Esophagus squamous epithelium (tissue), 5 donors: ENCODE measurements at places on chromosomes 6 and 20.

DNA sequence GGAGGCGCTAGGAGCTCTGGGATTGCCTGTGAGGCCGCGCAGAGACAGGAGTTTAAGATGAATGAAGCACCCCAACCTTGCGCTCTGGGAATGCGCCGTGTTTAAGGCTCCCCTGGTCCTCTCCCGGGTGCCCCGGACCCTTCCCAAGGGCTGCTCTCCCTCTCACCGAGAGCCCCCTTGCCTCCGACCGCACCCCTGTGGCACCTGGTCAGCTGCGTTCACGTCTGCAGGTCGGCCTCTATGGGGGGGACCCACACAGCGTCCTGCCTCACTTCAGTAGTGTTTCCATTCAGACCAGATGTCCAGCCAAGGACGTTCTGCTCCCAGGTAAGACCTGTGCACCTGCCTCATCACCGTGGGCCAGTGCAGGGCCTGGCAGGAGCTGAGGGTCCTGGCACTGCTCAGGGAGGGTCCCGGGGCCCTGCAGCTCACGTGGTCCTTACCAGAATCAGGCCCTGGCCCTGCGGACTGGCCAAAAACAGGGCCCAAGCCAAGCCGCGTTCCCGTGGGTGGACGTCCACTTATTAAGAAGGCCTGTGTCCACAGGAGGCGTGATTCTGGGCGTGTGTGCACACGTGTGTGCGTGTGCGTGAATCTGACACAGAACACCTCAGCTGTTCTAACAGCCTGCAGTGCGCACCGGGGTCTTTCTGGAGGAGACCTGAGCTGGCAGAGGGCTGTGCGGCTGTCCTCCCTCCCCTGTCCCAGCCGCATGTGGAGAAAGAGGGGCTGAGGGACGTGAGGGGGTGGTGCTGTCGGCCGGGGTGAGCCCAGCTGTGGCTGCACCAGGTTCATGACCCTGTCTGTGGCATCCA, 79.9 kb upstream of the BHLHE23 start:
- no peak for DNase-seq

DNA sequence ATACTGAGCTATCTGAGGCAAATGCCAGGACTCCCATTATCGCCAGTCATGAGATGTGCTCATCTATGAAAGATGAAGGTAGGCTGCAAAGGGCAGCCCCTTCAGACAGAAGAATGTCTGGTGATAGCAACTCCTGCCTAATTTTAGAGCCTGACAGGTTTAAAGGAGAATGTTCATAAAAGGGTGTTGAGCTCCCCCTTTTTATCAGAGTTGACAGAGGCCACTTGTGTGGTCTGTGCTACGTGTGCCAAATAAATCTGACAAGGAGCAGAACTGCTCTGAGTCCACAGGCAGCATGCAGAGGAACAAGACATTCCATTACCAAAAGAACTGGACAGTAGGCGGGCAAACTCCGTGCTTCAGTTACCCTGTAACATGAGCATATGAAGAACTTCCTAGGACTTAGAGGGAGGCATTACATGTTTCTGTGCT, 101.8 kb downstream of the PREP start:
- no peak for DNase-seq

DNA sequence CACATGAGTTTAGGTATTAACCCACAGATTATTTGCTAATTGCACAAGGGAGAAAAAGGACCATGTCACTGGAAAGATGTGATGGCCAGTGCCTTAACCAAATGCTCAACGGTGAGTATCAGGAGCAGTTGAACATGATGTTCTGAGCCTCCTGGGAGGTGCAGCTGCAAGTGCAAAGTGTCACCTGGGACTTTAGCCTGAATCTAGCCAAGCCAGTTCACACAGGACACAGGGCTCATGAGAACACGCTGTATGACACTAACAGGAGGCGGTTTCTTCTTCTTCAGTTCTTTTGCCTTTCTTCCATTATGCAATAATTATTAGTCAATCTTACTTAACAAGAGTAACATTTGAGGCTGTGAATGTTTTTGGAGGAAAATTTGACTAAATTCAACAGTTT, 225.3 kb downstream of the THBS2 start:
- DNase-seq: no peak

DNA sequence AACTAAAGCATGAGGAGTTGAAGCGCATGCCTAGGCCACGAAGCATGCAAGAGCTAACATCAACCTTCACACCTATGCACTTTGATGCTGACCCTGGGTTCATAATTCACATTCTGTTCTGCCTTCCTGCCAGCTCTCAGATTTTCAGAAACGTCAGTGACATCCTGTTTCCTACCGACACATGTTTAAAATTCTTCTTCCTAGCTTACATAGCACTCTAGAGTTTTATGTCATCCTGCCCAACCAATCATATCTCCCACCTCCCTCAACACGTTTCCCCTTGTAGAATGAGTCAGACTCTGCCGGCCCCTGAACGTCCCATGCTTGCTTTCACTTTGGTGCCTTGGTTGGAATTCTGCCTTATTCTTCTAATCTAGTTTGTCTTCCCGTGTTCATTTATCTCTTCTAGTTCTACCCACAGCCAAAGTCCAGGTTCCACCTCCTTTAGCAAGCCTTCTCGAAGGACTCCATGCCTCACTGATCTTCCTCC, 97.2 kb upstream of the MAP7 start:
- DNase-seq: no peak

DNA sequence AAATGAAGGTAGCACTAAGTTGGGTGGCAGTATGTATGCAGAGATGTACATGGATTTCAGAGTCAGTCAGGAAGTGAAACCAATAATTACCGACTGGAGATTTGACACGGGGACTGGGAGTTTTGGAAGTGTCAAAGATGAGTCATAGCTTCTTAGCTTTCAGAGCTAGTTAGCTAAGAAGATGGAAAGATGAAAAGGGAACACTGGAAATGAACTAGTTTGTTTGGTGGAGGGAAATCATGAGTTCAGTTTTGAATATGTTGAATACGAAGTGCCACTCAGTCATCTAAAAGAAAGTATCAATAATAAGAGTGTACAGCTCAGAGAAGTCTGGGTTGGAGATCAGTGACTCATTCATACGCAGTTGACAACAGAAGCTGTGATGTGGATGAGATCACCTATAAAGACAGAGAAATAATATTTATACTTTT, 7.5 kb downstream of the ESF1 start:
- no peak for DNase-seq

DNA sequence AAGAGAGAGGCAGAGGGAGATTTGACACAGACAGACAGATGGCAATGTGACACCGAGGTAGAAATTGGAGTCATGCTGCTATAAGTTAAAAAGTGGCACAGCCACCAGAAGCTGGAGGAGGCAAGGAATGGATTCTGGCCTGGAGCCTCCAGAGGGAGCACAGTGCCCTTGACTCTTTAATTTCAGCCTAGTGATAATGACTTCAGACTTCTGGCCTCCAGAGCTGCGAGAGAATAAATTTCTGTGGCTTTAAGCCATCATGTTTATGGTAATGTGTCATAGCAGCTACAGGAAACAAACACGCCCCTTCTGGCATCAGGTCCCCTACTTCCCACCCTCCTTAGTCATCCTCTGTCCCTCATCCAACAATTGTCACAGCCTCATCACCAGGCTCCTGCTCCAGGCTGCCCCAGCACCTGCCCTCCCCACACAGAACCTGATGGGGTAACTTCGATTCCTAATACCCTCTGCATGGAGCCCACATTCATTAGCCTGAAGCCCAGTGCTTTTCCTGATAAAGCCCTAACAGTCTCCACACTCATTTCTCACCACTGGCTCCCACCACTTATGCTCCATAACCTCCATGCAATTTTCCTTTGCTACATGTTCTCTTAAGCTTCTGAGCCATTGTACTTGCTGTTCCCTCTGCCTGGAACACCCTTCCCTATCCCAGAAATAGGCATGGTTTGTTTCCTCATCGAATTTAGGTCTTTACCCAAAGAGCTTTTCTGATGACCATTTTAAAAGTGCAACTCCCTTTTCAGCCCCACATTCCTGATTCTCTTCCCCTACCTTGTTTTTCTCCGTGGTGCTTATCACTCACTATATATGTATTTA, 69.7 kb upstream of the TOX2 start:
- no peak for DNase-seq

DNA sequence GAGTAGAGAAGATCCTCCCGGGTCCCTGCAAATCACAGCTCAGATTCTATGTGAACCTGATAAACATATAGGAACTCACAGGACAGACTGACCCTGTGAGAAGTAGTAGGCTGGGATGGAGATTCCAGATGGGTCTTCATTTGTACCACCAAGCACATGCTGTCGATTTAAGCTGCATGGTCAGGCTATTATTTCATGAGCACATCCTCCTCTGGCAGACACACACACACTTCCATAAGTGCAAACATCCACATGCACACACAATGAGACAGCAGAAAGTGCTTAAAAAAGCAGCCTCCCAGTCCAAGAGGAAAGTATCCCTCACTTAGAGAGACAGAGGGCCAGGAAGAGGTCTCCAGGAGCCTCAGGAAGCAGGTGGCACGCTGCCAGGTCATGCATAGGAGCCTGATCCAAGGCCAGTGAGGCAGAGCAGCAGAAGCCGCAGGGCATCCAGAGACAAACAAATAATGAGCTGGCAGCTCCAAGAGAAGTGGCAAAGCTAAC, 131.8 kb downstream of the UNC5CL start:
- no peak for DNase-seq

- no peak for DNase-seq
These were observed 2.8 kb downstream of the SPO11 start for GRCh38 chr20:57332105-57333089.

DNA sequence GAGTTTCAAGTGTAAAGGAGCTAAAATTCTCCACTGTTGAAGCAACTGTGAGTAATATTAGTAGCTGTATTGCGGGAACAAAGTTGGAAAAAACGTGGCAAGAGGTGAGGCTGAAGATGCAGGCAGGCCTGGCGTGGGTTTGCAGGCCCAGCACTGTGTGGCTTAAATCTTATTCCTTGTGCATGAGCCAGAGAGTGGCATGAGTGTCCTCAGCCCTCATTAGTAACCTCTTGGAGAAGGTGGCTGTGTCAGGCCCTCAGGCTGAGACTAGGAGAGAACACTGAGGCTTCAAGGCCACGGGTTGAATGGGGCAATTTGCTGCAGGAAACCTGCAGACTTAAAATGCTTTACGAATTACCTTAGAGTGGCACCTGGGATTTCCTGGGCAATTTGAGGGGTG, 372.7 kb upstream of the CITED2 start:
- no peak for DNase-seq

GRCh38 chr6:51349857-51350256, 531.2 kb downstream of the TFAP2B start:
- no peak for DNase-seq

DNA sequence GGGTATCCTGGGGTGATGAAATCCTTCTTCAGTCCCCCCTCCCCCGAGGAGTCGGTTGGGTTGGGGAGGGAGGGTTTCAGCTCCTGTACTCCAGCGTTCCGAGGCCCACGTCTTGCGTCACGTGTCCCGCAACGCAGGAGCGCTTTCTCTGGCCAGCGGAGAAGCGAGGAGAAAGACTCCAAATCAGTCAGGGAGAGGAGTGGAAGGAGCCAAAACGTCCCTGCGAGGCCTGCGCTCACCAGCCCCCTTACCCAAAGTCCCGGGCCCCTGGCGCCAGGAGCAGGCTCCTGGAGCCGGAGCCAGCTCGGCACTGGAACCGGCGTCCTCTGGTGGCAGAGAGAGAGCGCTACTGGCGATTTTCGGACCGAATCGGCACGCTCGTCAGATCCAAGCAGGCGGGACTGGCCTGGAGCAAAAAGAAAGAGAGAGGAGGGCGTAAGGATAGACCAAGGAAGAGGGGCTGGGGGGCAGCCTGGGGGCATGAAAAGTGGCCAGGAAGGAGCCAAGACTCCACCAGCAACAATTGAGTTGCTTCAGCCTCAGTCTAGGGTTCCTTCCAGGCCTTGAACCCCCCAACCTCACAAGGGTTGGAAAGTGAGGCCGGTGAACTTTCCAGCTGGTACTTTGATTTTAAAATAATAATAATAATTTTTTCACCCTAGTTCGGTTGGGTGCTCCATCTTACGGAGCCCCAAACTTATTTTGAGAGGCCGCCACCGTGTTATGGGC, at the start of gene GNAS:
GNAS (plus strand) TSS at position 174 of the 729 bp plus-strand sequence.
- DNase-seq: no peak
